ENCODE measurements at places on chromosomes 13 and 19.
A peak's percentile ranks its signal among the peaks of the same experiment; 100 is the strongest.

GRCh38 chr13:30802501-30802900 is 67.2 kb downstream of the ALOX5AP start:
- no peak for DNase-seq

- no peak for DNase-seq
Measured at GRCh38 chr19:48900477-48901406, 630 bp downstream of the NUCB1 start.

GRCh38 chr19:17951990-17952976 is 14.6 kb upstream of the KCNN1 start:
- DNase-seq: no peak

DNA sequence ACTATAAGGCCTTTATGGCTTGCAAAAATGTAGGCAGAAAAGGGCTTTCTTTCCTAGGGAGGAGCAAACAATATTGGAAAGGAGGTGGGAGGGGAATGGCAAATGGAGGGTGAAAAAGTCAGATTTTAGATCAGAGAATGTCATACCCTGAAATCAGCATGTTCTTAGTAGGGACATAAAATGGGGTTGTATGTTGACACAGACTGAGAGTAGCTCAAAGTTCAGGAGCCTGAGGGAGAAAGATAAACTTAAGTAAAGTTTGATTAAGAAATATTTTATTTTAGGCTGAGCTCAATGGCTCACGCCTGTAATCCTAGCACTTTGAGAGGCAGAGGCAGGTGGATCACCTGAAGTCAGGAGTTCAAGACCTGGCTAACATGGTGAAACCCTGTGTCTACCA is 83.8 kb downstream of the ZNF737 start:
- no peak for DNase-seq

DNA sequence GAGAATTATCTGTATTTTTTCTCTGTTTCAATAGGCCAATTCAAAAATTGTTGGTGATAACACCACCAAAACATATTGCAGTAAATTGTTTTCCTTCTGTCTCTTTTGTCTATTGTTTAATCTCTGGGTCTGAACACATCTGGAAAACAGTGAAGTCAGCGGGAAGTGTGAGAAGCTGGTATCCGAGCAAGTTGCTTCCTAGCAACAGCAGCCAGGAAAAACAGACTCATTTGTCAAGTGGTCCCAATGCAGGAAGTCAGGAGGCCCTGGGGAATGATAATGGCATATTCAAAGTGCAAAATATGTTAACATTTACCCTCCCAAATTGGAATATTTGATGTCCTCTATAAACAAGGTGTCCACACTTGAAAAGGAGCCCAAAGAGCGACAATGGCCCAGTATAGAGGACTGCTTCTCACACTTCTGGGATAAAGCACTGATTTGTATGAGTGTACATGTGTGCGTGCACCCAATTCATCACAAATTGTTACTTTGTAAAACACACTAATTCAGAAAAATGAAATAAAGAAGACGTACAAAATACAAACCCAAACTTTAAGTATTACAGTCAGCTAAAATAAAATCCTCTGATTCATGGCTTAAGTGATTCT is 515.0 kb downstream of the TBC1D4 start:
- DNase-seq: no peak

GRCh38 chr19:49679771-49680413 is 2.8 kb downstream of the PRMT1 start:
- no peak for DNase-seq

- DNase-seq: no peak
Measured at GRCh38 chr19:30896554-30896953, 452.7 kb downstream of the TSHZ3 start.

DNA sequence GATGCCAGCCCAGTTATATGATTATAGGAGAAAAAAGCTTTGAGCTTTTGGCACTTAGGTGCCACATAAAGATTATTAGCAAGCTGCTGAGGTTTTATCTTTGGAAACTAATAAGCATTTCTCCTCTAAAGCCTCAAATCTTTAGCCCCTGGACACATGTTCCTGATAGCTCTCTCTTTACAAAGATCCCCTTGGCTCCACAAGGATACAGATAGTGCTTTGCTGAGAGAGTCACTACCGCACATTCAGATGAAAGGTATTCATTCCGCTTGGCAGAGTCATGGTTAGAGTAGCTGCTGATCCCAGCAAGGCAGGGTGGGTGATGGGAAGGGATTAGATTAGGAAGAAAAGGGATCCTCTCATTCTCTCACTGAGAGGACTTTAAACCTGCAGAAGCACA is 28.2 kb upstream of the PSG7 start:
- no peak for DNase-seq

- DNase-seq: peak; percentile 52
Measured at GRCh38 chr19:49114630-49115363, 627 bp downstream of the LIN7B start.

- DNase-seq: no peak
Measured at GRCh38 chr13:30325668-30326067, 18.3 kb upstream of the KATNAL1 start.

GRCh38 chr13:58239774-58240268 is 608.3 kb downstream of the PCDH17 start:
- no peak for DNase-seq

DNA sequence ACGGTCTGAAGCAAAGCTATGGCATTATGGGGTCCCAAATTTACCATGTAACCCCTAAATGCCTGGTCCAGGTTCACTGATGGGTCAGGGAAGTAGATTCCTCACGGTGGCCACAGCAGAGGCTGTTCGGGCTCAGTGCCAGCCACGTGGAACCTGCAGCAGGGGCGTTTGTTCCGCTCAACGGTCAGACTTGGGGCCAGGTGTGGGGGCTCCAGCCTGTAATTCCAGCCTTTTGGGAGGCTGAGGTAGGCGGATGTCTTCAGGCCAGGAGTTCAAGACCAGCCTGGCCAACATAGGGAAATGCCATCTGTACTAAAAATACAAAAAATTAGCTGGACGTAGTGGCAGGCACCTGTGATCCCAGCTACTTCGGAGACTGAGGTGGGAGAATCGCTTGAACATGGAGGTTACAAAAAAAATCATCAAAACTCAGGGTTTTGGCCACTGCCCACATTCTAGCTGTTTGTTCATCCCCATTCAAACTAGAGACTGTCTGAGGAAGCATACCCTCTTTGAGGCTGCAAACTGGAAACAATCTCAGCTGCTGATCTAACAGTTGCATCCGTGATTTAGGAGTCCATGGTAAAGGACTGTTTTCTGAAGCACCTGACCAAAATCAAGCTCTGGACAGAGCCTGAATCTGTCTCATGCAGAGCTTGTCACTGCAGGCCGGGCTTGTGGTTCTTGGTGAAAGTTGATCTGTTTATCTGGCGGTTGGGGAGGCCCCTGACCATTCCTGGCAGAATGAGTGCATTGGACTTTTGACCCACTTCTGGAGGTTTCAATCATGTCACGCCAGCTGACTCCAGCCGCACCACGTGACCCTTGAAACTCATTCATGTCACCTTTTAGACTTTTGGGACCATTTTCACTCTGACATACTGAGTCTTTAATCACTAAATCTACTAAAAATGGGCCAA is 30.2 kb upstream of the ZNF331 start:
- no peak for DNase-seq

DNA sequence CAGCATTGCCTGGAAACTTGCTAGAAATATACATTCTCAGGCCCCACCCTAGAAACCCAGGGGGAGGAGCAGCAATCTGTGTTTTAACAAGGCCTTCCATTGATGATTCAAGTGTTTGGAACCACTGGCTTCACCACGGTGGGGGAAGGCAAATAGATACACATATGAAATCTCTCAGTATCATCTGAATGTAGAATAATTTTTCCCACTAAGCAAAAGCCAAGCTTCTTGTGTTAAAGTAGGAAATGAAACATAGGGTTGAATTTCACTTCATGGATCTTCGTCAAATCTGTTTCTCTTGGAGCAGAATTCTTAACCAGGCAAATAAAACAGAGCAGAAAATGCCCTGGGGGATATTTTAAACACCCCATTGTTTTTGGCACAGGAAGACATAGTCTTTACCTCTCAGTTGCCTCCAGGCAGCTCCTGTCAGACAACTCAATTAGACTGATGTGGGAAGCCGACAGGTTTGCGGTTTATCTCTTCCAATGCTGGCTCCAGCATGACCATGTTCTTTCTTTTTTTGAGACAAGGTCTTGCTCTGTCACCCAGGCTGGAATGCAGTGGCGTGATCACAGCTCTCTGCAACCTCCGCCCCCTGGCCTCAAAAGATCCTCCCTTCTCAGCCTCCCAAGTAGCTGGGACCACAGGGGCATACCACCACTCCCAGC is 213.0 kb downstream of the FOXO1 start:
- no peak for DNase-seq

GRCh38 chr13:54445453-54445852 is 1416.8 kb downstream of the OLFM4 start:
- no peak for DNase-seq

All from activated T-cell treated with anti-CD3 and anti-CD28 coated beads, Interleukin-2, amount 50 U/mL, for 4 hours (primary cell).